ENCODE measurements at places on chromosomes 6 and 20.
A peak's percentile ranks its signal among the peaks of the same experiment; 100 is the strongest.

- no peak for DNase-seq
Observed at GRCh38 chr20:58550275-58551059, 35.3 kb upstream of the APCDD1L start.

GRCh38 chr6:29519291-29520010 is 31.7 kb upstream of the MAS1L start:
- no peak for DNase-seq

- no peak for DNase-seq
Observed at GRCh38 chr6:2900821-2901644, 2.1 kb downstream of the SERPINB9 start.

- DNase-seq, result peak; percentile 37
Observed at GRCh38 chr20:58584881-58585752, 66.0 kb upstream of the STX16 start.

DNA sequence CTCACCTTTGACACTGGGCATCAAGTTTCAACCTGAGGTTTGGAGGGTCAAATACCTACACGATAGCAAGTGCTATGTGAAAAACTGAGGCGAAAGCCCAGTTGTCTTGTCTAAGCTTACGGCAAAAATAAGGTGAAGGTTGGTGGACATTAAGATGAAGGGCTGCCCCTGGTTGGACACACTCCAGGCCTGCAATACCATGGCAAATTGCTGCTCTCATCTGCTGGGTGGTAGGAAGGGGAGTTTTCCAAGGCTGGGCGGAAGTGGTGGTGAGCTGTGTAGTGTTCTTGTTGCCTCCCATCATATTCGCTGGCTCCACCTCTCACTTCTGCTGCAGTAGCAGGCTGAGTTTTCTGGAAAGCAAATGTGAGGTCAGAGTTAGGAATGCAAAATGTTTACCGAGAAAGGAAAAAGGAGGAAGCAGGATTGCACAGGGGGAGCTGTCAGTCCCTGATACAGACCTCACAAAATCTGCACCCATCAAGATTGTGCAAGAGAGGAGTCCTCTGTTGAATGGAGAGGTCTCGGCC is 33.7 kb downstream of the SCP2D1 start:
- no peak for DNase-seq

DNA sequence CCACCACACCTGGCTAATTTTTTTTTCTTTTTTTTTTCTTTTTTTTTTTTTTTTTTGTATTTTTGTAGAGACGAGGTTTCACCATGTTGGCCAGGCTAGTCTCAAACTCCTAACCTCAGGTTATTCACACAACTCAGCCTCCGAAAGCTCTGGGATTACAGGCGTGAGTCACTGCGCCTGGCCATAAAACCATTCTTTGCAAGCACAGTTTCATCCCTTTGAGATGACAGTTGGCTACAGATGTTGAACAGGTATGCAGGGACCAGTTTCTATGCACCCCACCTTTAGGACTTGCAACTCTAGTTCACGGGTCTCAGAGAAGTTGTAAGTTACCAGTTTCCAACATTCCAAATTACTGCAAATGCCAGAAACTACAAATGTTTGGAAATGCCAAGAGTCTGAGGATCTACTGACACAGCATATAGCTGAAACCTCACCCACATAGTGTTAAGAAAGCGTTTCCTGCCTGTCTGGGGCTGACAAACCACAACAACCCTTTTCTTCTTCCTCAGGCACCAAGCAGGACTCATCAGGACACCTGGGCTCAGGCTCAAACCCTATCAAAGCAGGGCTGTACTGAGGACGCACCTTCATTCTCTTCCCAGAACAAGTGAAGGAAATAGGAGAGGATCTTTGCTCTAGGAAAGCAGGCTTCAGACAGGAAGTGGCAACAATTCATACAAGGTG is 22.9 kb downstream of the ARHGAP18 start:
- DNase-seq, result peak; percentile 45

GRCh38 chr20:37745553-37745952 is 51.7 kb downstream of the CTNNBL1 start:
- no peak for DNase-seq

DNA sequence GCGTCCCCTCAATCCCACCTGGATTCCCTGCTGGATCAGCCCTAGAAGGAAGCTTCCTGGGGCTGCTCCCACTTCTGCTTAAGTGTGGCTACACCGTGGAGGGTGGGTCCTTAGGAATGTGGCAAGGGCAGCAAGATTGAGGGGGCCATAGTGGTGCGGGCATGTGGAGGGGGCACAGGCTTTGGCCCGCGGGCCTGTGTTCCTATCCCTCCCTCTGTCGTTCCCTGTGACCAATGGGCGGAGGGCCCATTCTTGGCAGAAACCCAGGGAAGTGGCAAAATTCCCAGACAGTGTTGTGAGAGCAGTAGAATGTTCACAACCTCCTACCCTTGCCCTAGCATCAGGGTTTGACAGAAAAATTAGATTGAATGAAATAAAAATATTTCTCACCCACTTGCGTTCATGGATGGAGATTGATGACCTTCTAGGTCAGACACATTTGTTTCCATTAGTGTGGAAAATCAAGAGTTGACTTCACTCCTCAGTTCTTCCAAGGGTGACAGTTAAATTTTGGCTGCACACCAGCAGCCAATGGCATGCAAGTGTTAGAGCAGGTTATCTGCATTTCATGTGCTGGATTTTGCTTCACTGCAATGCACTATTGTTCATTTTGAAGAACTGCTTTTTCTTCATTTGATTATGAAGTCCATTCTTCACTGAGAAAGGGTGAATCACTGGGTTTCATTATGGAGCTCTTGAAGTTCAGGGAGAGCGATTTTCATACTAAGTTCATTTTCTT is 49.3 kb upstream of the AHI1 start:
- DNase-seq, result no peak

DNA sequence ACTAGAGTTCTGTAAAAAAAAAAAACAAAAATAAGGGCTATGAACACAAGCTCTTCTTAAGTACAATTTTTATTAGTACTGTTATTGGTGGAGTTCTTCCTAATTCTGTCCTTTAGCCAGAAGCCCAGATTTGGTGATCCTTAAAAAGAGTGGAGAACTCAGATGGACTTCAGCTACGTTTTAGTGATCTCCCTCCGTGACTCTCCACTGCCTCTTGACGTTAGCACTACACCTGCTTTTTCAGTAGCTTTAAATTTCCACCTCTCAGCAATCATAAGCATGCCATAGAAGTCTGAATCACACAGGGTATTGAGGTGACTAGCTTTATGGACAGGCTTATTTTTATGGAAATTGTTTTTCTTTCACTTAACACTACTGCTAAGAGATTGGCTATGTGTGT is 17.7 kb downstream of the DHX35 start:
- DNase-seq, result no peak

DNA sequence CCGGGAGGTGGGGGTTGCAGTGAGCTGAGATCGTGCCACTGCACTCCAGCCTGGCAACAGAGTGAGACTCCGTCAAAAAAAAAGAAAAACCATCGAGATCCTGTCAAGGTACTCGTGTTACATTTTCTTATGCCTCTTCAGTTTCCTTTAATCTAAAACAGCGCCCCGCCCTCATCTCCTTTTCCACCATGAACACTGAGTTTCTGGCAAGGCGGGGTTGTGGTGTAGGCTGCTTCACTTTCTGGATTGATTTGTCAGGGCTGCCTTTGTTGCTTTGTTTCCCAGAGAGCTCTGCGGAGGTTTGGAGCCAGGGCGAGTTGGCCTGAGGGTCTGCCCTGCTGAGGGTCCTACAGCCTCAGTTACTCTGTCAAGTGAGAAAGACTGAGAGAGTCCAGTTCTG is 8.9 kb downstream of the ITPR3 start:
- DNase-seq, result no peak

DNA sequence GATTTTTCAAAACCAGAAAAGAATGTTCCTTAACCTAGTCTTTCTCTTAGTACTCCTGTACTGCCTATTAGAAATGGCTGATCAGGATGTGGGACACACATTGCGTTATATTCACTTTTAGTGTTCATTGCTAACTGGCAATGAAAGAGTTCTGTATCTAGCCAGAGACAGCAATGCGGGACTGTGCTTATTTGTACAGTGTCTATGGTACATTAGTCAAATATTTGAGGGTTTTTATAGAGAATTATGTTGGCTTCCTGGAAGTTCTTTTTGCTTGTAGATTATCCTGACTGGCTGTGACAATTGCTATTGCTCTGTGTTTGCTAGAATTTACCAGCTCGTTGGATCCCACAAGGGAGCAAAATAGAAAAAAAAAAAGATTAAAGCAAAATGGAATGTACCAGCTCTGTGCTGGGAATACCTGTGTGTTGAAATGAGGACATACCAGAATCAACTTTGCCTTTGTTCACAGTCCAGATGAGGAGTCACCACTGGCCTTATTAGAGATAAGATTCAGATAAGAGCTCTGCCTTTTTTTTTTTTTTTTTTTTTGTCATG is 22.4 kb upstream of the IFNGR1 start:
- DNase-seq, result no peak

- no peak for DNase-seq
Observed at GRCh38 chr6:162733489-162733888, 5.7 kb downstream of the PACRG start.

DNA sequence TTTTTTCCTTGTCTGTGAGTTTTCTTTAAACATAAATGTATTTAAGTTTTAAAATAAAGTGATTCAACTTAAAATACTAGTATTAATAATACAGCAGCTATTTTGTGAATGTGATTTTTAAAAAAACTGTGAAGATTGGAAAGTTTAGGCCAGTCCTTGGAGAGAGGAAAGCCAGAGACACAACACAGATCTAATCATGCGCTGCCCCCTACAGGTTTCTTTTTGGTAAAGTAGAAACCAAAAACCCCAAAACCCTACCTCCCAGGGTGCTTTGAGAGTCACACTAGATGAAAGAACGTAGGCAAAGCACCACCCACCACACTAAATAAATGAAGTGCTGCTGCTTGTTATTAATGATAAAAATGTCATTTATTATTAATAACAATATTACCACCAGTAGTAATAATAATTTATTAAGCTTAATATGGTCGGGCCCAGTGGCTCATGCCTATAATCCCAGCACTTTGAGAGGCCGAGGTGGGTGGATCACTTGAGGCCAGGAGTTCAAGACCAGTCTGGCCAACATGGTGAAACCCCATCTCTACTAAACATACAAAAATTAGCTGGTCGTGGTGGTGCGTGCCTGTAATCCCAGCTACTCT is 33.7 kb downstream of the SLC9A8 start:
- peak; percentile 72 for DNase-seq

- DNase-seq, result no peak
Observed at GRCh38 chr6:126063512-126064146, 77.3 kb downstream of the TRMT11 start.
